ENCODE measurements at places on chromosomes 7 and 10. TPM values are rescaled to one million over a fixed set of nuclear protein-coding genes. Genes with fewer than 3 reads are reported as not detected.

DNA sequence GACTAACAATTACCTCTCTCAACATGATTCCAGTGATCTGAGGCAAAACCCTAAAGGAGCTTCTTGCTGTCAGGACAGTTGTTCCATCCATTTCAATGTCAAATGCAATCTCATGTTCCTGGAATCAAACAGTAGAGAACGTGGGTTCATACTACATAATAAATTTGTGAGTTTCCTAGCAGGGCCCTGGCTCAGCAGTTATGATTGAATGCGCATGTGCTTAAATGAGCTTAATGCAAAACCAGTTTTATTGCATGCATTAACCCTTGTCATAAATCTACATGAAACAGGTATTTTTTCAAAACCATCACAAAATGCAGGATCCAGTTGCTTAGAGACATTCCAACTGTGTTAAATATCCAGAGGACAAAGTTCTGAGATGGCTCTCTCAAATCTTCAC is 225.4 kb upstream of the TMEM72 start:
- no peak for DNase-seq

GRCh38 chr7:47496056-47496665 is 85.8 kb downstream of the TNS3 start:
- no peak for DNase-seq

GRCh38 chr10:32738958-32739357 is 219.1 kb downstream of the ITGB1 start:
- no peak for DNase-seq

DNA sequence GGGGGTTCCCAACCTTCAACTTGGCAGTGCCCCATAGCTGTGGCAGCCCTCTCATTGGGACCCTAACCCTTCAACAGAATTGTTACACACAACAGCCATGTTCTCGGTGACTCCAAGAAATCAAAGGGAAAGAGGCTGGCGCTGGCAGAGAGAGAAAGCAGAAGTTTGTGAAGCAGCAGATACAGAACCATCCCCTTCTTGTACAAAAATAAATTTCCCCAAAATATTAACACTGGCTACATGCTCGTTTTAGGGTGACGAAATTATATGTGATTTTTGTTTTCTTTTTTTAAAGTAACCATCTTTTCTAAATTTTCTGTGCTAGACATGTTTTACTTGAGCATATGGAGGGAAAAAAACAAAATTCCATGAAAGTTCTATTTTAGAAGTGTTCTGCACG is 45.2 kb upstream of the SAMD8 start:
- no peak for DNase-seq

- no peak for DNase-seq
Measured at GRCh38 chr10:125049216-125049881, 107.4 kb downstream of the ZRANB1 start.

DNA sequence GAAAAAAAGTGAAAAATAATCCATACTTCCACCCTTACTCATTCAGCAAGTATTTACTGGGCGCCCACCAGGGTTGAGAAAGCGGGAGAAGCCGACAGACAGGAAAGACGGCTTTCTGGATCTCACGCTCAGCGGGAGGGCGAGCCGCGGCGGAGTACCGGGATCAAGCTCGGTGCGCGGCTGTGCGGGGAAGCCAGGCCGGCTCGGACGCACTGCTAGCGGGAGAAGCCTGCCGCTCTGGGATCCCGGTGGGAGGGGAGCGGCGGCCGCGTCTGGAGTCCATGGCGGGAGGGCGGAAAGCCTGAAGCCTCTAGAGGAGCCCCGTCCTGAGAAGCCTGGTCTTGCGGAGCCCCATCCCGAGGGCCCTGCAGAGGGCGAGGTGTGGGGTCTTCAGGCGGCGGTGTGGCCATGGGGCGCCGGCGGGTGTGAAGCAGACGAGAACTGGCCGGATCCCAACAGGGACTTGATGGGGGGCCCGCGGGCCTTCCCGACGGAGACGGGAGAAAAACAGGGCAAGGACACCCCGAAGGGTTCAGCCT is 82.9 kb downstream of the VIPR2 start:
- DNase-seq: no peak

Gene TRPV5
- not detected for polyA plus RNA-seq

All from pancreas (tissue), 10 donors.